DMS79 (cell line): ENCODE measurements at places on chromosomes 7 and 10.

DNA sequence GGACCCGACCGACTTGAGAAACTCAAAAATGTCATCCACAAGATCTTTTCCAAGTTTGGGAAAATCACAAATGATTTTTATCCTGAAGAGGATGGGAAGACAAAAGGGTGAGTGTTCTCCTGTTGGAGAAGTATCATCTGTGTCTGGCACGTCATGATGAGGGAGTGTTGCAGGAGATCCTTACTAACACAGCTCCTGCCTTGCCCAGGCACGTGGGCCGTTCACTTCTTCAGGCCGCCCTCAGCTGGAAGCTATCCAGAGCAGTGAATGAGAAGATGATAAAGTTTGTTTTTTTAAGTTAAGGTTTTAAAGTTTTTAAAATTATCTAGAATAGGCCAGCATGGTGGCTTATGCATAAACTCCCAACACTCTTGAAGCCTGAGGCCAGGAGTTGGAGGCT lies 6.2 kb downstream of the EIF3B start:
- no peak for DNase-seq

DNA sequence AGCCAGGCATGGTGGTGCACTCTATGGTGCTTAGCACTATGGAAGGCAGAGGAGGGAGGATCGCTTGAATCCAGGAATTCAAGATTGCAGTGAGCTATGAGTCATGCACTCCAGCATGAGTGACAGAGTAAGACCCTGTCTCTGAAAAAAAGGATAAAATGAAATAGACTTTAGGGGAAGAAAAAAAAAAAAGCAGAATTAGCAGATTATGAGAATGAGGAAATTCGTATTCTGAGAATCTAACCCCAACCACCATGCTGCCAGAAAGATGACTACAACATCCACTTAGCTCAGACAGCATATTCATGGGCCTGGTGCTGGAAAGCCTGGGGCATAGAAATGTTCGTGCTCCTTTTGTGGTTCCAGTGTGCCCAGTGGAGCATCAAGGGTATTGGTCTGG lies 63.3 kb downstream of the TMEM26 start:
- DNase-seq: no peak

- no peak for DNase-seq
Measured at GRCh38 chr10:91694170-91694794, 61.4 kb upstream of the PPP1R3C start.

DNA sequence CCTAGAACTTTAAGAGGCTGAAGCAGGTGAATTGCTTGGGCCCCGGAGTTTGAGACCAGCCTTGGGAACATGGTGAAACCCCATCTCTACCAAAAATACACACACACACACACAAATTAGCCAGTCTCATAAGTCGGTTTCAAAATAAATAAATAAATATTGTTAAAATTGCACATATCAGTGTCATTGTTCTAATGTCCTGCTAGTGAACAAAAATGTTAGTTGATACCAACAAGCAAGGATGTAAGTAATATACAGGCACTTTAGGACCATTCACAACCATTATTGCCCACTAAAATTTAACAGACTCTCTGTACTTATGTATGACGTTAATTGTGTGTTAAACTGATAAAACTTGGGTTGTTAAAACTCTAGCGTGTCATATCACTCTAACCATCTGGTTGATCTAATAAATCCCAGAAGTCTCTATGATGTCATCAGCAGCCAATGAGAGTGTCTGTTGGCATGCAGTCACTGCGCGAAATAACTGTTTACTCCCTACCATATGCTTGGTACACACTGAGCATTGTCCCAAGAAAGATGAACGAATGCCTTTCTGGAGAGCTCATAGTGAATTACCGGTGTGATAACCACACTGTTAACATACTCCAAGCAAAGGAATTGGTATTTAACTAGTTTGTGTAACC lies 30.4 kb upstream of the OTUD1 start:
- DNase-seq: no peak

DNA sequence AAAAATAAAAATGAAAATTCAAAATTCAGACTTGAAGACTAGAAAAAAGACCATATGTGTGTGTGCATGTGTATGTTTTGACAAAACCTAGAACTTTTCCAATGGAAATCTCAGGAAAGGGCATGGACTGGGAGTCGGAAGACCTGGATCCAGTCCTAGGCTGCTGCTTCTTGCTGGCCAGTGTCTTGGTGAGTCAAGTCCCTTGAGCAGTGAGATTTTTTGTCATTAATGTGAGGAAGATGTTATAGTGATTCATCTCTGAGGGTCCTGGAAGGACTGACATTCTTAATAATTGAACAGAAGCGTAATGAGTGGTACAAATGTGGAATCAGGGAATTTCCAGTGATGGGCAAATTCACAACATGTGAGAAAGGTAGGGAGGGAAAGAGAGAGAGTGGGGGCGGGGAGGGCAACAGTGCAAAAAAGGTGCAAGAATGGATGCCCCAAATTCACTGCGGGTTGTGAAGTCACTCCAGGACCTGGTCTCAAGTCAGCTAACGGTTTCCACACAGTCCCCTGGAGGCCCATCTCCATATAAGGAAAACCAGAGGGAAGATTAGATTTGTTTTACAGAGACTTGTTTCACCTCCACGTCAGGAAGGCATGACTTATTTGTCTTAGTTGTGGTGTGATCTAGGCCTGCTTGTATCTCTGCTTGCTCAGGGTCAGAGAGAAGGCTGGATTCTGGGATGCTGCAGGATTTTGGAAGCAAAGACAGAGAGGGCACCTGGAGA lies 201.7 kb downstream of the BUB3 start:
- no peak for DNase-seq

DNA sequence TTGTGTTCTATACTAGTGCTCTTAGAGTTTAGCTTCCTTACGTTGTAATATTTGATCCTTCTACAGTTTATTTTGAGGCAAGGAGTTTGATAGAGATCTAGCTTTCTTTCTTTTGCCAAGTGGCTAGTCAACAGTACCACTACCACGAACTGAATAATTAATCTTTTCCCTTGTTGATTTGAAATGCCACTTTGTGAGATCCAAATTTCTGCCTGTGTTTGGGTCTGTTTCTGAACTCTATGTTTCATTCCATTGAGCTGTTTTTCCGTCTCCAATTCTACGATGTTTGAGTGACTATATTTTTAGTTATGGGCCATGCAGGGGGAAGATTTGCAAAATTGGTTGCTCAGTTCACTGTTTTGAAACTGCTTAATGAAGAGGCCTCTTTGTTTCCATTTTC lies 134.7 kb downstream of the KIAA1217 start:
- no peak for DNase-seq

DNA sequence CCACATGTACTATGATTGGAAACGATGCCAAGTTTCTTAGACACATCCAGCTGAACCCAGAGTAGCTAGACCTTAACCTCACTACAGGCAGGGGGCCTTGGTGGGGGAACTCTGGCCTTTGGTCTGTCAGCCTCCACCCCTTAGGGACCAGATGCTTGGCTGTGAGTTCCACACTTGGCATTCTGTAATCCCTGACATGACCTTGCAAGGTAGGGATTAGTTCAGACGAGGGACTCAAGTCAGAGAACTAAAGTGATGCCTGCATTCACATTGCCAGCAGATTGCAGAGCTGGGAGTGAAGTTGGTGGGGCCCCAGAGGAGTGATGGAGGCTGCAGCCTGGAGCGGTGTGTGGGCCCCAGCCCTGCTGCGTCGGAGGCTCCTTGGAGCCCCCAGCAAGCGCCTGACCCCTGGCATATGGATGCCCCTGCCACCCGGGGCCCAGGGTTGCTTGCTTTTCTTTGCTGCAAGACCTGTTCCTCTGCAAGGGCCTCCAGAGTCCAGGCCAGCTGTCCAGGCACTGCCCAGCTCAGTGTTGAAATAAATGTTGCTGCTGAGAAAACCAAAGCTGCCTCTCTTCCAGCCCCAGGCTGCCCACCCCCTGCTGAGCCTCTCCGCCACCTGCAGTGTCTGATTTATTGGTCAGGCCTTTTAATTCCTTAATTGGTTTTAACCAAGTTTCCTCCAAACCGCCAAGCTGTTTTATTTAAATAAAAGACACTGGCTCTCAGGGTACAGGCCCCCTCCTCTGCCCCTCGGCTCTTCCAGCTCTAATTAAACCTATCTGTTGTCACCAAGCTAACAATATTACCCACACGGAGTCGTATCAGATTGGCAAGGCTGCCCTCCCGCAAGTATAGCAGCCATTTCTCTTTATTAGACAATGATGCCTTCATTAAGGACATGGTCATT lies 4.7 kb downstream of the NPTX2 start:
- no peak for DNase-seq

DNA sequence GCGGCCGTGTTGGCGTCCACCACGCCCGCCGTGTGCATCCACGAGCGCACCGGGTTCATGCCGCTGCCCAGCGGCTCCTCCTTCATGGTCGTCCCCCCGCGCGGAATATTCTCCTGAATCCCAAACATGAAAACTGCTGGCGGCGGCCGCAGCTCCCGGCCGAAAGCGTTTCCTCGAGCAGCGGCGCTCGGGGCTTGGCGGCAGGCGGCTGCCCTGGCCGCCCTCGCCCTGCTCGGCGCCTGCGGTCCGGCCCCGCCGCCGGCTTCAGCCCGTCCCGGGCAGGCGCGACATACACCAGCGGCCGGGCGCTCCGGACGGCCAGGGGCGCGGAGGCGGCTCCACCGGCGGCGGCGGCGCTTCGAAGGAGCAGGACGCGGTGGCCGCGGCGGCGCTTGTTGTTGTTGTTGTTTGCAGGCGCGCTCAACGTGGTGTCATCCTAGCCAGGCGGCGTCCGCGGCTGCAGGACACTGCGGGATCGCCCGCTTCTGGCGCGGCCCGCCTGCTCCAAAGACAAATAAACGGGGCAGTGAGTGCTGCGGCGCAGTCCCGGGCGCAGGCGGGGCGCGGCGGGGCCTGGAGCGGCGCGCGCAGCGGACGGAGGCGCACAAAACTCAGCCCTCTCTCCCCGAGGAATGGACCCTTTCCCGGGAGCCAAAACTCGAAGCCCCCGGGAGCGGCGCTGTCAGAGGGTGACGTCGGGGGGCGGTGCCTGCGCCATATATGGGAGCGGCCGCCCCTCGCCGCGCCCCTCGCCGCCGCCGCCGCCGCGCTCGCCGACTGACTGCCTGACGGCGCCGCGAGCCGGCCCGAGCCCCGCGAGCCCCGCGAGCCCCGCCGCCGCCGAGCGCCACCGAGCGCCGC lies at the start of gene EBF3:
Gene EBF3 (minus strand): TSS at position 634 of the 861 bp plus-strand sequence. CDS start 506 bp downstream, at position 128.
- DNase-seq: no peak

DNA sequence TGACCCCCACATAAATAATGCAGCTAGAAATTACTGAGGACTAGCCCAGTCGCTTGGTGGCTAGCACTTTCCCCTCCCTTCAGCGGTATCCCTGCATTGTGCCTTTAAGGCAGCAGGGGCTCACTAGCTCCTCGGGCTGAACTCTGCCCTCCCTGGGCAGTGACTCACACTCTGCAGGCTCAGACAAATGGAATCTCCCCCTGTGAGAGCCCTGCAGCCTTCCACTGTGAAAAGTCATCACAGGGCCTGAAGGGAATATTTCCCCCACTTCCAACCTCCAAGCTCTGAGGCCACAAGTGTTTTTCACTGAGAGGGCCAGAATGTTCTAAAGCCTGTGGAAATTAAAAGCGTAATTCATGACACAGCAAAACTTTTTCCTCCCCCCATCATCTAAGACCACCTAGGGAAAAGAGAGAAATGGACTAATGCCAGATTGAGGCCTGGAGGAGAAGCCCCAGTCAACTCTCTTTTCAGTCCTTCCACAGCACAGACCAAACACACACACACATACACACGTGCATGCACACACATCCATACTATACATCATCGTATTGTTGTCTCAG lies 93.6 kb upstream of the COL1A2 start:
- DNase-seq: no peak

DNA sequence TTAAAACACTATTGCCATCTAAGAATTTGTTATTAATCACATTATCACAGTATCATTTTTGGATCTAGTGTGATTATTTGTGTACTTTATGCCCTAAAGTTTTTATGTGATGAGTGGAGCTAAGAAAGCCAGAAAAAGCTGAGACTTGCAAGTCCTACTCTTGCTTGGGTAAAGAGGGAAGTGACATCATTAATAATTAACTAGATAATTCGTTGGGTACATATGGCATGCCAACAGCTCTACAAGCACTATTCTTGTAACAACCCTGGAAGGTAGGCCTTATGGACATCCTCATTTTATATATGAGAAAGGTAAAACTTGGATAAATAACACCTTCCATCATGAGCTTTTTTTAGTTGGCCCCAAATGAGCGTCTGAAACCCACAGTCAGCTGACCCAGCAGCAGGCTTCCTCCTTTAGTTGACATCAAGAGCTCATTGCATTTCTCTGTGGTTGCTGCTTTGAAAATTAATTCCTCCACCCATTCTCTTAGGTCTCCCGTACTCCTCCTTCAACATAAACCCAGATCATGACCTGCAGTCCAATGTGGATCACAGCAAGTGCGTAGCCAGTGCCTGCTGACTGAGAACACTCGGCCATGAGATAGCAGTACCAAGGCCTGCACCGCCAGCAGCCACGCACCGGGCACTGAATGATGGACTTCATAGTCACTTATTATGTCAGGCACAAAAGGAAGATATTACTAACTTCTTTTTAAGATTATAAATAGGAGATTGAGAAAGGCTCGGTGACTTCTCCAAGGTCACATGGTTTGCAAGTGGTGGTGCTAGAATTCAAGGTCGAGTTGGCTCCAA lies 292.0 kb upstream of the AOAH start:
- no peak for DNase-seq

DNA sequence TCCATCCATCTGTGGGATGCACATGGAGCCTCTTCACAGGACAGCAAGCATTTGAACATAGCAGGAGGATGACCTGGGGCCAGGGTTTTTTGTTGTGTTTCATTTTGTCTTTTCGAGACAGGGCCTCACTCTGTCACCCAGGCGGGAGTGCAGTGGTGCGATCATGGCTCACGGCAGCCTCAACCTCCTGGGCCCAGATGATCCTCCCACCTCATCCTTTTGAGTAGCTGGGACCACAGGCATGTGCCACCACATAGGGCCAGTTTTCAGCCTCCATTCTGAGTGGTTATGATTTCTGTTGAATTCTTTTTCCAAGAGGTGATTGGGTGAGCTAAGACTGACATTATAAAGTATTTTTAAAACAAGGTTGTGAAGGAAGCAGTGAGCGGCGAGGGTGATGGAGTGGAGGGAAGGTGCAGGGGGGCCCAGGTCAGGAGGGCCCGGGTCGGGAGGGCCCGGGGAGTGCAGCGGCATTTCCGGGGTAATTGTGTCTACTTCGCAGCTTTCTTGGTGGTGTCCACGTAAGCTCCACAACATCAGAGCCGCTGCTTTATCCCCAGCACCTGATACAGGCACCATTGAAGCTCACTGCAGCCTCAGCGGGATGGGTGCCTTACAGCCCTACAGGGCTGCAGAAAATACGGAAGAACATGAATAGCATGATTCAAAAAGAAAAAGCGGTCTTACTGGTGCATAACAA lies 12.0 kb upstream of the LARP4B start:
- DNase-seq: no peak

DNA sequence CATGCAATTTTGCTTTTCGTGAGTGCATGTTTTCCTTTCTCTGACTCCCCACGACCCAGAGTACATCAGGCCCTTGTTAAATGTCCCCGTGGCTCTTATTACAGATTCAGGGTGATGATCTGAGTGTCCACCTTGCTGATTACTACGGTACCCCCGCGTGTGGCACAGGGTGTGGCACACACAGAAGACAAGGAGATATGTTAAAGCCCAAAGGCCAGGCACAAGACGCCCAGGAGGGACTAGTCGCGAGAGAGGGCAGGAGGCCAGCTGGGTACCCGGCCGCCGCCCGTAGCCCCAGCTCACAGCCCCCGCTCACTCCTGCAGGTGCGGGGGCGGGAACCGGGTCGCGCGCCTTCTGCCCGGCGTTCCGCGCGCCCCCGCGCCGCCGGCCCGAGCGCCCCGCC lies 281 bp upstream of the EXOC6 start:
- no peak for DNase-seq
